EL (cell line): ENCODE measurements at places on chromosomes 6 and 20.
A peak's percentile ranks its signal among the peaks of the same experiment; 100 is the strongest.

GRCh38 chr6:78781001-78781400 is 86.3 kb upstream of the IRAK1BP1 start:
- DNase-seq = no peak

DNA sequence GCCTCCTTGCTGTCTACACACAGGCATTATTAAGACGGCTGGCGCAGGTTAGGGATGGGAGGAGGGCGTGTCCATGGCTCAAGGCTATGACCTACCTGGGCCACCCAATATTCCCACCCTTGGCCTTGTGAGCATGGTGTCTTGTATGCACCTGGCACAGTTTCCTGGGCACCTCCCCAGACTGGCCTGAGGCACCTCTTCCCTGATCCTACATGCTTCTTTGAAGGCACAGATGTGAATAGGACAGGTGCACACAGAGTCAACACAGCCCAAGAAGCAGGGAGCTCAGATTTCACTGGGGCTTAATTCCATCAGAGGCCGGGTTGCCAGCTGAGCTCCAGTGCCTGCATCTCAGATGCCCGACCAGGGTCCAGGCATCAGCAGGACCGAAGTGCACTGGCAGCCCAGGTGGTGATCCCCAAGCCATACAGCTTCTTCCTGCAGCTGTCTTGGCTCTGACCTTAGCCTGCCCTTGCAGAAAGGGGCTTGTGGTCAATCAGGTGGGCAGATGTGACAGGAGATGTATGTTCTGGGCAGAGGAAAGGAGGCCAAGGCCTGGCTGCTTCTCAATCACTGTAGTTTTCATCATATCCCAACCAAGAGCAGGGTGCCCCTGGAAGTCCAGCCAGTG is 287.7 kb downstream of the CLIC5 start:
- no peak for DNase-seq

- no peak for DNase-seq
Observed at GRCh38 chr6:131586543-131586942, 13.5 kb downstream of the ARG1 start.

- no peak for DNase-seq
Observed at GRCh38 chr6:36285187-36285671, 15.4 kb downstream of the PNPLA1 start.

- DNase-seq = peak; percentile 66
Observed at GRCh38 chr6:11209906-11210305, 22.6 kb downstream of the NEDD9 start.

DNA sequence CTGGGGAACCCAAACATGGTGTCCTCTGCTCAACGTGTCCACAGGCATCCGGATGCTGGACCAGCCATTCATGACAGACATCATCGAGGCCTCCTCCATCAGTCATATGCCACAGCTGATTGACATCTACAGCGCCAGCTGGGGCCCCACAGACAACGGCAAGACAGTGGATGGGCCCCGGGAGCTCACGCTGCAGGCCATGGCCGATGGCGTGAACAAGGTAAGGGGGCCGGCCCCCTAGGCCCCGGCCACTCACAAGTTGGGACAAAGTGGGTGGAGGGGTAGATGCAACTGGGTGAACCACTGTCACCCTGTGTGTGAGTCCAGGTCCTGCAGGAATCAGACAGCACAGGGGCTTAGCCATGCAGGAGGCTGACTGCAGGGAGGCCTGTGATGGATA is 94.5 kb downstream of the BFSP1 start:
- no peak for DNase-seq

- no peak for DNase-seq
Observed at GRCh38 chr6:167730441-167730840, 96.3 kb upstream of the AFDN start.

DNA sequence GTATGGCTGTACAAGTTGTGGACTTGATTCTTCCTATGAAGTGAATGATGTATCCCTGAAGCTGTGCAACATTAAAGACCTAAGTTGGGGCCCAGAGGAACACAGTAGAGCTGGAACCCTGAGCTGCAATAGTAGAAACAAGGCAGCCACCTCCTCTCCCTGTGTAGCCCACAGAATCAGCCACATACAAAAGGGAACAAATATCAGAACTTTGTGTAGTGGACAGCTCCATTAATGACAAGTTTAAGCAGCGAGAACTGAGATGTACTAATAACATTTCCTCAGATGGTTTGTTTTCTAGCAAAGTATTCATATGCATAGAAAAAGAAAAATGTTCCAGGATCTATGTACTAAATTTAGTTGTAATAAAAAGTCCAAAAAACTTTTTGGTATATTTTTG is 19.2 kb downstream of the PHACTR1 start:
- no peak for DNase-seq

DNA sequence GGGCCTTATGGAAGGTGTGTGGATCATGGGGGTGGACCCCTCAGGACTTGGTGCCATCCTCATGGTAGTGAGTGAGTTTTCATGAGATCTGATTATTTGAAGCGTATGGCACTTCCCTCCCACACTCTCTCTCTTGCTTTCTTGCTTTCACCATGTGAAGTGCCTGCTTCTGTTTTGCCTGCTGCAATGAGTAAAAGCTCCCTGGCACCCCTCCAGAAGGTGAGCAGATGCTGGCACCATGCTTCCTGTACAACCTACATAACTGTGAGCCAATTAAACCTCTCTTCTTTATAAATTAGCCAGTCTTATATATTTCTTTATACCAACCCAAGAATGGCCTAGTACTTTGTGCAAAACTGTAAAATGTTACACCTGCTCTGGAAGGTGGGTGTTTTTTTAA is 396.8 kb upstream of the HS3ST5 start:
- DNase-seq = no peak

- no peak for DNase-seq
Observed at GRCh38 chr6:121347484-121347883, 13.2 kb upstream of the TBC1D32 start.

DNA sequence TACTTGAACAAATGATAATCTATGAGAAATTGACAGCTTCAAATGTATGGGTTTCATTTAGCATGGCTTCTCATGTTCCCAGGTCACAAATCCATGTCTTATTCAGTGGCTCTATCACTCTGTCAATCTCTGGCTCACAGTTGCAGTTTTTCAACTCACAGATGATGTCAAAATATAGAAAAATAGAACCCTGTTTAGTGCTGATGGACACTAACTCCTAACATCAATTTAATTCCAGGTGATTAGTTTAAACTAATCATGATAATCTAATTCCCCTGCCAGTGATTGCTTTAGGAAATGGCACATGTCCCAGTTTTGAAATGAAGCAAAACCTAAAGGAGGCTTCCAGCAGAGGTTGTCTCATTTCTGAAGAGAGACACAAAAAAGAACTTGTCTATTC is 13.0 kb downstream of the KHDC1 start:
- DNase-seq = no peak

GRCh38 chr6:29924731-29925130 is 17.6 kb upstream of the HLA-A start:
- no peak for DNase-seq

GRCh38 chr6:19736066-19736465 is 101.1 kb upstream of the ID4 start:
- no peak for DNase-seq

DNA sequence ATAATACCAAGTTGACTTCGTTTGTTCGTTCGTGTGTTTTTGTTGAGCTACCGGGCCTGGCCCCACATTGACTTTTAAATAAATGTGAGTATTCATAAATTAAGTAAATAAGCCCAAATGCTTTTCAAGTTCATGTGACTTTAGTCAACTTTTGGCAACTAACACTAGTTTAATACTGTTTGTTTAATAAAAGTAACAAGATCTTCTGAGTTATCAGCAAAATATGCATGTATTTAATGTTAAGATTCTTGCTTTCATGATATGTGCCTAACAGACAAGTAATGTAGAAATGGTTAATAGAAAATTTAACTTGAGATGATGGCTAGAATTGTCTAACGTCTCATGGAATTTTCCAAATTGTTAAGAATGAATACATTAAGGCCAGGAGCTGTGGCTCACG is 38.7 kb upstream of the ECI2 start:
- DNase-seq = no peak

DNA sequence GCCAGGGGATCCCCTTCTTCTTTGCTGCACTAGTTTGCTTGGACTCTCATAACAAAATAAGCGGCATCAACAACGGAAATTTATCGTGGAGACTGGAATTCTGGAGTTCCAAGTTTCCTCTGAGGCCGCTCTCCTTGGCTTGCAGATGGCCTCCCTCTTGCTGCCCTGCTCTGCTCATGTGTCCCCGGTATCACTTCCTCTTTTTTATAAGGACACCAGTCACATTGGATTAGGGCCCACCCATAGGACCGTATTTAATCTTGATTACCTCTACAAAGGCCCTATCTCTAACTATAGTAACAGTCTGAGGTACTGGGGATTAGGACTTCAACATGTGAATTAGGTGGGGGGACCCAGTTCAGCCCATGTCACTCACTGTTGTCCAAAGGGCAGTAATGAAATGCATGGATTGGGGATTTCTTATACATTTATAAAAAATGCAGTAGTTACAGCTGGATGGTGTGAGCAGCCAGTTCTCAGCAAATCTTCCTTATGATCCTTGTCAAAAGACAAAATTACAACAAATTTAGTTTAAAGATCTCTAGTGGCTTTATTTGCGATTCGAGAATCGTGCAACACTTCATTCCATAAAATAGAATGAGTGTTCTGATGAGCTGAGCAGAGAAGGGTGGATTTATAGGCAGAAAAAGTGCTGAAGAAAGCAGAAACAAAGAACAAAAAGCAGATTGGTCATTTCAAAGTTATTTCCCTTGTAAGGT is 59.3 kb upstream of the AKAP12 start:
- DNase-seq = no peak

DNA sequence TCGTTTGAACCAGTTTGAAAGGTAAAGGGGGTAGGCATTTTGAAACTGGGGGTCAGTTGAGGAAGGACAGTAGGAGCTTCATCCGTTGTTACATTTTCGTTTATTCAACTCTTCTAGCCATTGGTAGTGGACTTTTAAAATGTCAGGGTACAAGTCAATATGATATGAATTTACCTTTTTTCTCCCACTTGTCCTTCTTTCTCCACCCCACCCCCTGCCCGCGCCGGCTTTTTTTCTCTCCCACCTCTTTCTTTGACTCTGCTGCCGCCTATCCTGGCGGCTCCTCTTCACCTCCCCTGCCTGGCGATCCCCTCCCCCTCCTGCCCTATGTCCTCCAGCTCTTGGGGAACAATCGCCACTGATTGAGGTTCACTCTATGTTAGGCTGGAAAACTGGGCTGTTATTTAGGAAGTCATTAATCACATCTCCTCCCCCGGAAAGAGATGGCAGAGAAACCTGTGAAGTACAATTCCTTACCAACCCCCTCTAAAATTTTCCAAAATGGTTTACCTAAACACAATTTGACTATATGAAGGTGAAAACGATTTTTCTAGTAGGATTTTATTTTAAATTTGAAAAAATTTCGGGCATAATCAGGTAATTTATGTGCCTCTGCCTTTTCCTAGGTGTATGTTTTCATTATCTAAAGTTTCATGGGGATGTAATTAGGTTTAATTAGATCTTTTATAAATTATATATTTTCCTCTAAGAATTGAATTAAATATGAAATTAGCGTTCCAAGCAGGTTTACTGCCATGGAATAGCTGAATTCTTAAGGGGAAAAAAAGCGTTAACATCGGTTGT is 778 bp upstream of the LIN28B start:
- no peak for DNase-seq

DNA sequence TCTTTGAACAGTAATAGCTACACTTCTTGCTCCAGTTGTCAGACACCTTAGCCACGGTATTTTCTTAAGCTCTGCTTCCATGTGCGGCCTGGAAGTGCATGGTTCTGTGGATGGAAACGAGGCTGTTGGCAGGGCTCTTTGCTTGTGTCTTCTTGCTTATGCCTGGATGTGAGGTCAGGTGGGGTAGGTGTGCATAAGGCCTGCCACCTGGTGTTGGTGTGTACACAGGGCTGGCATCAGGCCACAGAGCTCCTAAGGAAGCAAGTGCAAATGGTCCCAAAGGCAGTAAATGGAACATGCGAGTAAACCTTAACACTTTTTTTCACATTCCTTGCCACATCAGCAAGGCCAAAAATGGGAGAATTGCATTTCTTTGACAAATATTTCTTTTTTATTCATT is 158.1 kb upstream of the GMDS start:
- no peak for DNase-seq

GRCh38 chr6:122151066-122151465 is 248.4 kb upstream of the HSF2 start:
- DNase-seq = no peak

DNA sequence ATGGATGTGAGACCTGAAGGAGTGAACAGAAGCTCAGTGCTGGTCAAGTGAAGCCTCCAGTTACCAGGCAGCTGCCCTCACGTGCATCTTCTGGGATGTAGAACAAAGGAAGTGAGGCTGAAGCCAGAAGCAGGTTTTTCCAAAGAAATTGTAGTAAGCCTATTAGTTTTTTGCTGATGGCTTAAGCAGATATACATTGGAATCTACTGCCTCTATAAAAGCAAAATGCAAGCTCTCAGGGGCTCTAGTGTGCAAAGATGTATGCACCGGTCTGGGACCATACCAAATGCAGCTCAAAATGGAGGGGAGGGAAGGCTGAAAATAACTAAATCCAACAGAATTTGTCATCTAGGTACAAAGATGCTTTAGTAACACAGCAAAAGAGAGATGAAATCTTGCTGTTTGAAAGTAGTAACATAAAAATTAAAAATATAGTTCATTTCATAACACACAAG is 77.0 kb downstream of the DTNBP1 start:
- no peak for DNase-seq

DNA sequence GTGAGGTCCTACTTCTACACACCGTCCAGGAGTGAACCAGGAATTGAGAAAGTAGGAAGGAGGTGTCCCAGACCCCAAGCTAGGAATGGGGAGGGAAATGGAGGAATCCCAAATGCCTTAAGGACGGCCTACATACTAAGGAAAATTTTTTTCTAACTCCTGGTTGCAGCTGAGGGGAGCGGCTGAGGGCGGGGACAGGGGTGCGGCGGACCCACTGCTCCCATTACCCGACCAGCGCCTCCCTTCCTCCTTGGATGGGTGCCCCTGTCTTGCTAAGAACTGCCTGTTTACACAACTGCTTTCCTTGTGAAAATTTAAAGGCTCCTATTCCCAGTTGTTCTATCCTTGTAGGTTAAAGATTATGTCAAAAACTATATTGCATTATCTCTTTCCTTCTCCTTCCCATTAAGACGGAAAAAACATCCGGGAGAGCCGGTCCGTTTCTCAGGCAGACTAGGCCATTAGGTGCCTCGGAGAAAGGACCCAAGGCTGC is 699 bp upstream of the HSPA1B start:
- peak; percentile 89 for DNase-seq

DNA sequence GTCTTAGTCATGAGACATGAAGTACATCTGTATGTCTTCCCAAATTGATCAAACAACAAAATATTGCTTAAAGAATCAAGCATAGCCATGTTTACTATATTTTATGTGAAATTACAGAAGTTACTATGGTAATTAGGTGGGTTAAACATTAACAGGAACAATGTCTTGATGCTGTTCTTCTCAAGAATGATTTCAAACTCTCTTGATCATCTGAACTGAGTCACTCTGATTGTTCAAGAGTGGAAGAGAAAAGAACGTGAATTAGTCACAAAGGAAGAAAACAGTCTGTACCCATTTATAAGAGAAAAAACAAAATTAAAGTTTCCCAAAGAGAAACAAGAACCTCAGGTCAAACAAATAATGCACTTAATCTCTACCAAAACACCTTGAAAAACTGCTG is 62.2 kb upstream of the NUP153 start:
- DNase-seq = no peak

- DNase-seq = peak; percentile 52
Observed at GRCh38 chr6:136846046-136846445, 23.7 kb downstream of the PEX7 start.

- no peak for DNase-seq
Observed at GRCh38 chr6:112568066-112568465, 220.9 kb downstream of the RFPL4B start.
